ENCODE measurements at places on chromosomes 6 and 20.

- DNase-seq: peak; percentile 18
Observed at GRCh38 chr6:3026791-3027626, 27.3 kb downstream of the NQO2 start.

DNA sequence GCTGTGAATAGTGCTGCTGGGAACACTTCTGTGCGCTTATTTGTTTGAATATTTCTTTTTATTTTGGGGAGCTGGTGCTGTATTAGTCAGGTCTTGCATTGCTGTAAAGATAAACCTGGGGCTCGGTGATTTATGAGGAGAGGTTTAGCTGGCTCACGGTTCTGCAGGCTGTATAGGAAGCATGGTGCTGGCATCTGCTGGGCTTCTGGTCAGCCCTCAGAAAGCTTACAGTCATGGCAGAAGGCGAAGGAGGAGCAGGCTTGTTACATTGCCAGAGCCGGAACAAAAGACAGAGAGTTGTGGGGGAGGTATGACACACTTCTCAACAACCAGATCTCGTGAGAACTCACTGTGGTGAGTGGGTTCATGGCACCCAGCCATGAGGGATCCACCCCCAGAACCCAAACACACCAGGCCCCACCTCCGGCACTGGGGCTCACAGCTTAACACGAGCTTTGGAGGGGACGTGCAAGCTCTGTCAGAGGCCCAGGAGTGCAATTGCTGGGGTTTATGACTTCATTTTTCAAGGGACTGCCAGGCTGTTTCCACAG, 68.8 kb upstream of the GATA5 start:
- DNase-seq: no peak

DNA sequence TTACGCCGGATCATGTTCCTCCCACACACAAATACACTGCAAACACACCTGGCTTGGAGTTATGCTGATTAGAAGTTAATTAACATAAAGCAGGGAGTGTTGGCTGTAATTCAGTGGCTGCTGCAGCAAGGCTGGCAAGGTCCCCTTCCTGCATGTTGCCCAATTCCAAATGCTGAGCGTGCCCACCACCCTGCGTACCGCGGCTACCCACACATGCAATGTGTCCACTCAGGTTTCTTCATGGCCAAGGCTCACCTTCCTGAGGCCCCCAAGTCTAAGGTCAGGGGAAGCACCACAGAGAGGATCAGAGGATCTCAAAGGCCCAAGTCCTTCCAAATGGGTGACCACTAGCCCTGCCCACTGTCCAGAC, 11.6 kb upstream of the PRND start:
- no peak for DNase-seq

DNA sequence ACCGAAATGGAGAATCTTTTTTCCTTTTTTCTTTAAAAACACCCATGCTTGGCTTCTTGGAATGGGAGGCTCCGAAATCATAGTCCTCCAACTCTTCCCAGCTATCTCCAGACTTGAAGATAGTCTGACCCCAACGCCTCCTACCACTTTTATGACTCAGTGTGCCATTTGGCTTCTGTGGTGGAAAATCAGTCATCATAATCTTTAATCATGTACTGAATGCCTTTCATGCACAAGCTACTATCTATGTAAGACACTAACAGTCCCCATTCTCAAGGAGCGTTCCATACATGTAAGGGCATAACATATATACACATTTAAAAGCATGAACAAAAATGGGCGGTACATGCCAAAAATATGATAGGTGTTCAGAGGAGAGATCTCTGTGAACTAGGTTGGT, 44.1 kb downstream of the TMEM14B start:
- DNase-seq: no peak

DNA sequence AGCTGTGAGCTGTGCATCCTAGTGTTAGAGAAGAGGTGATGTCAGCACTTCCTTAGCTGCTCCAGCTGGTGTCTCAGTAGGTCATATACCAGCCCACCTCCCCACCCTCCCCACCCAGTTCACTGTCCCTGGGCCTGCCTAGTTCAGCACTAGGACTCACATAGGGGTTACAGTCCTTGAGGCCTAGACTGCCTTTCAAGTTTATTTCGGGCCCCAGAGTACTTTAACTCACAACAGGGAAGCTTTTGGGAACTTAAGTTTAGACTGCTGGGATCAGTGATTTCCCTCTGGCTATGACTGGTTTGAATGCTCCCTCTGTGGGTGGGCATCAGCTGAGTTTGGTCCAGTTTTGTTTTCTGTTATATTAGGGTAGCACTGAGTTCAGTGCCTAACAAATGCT, 139.2 kb upstream of the MMS22L start:
- DNase-seq: no peak

DNA sequence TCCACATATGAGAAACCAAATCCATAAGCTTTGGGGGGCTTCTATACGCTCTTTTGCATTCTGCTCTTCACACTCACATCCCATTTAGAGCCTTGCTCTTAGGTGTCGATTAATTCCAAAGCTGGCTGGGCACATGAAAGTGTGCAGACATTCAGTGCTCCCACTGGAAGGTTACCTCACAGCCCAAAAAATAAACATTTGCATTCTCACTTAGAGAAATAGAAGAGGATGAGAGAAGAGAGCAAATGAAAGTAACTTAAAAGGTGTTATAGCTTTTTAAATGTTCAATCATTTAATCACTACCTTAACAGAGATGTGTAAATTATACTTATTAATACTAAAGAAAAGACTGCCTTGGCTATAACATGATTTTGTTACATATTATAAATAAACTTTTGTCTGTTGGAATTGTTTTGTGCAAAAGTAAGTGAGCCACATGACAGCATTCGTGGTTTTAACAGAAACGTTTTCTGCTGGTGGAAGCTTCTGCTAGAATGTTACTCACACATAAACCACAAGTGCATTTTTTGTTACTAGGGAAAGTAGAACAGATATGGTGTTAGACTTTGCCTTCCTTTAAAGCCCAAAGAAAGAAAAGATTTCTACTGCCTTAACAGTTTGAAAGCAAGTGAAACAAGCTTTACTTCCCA, 116.7 kb downstream of the SIM1 start:
- no peak for DNase-seq

GRCh38 chr6:17393892-17394631, 667 bp downstream of the CAP2 start:
- no peak for DNase-seq

DNA sequence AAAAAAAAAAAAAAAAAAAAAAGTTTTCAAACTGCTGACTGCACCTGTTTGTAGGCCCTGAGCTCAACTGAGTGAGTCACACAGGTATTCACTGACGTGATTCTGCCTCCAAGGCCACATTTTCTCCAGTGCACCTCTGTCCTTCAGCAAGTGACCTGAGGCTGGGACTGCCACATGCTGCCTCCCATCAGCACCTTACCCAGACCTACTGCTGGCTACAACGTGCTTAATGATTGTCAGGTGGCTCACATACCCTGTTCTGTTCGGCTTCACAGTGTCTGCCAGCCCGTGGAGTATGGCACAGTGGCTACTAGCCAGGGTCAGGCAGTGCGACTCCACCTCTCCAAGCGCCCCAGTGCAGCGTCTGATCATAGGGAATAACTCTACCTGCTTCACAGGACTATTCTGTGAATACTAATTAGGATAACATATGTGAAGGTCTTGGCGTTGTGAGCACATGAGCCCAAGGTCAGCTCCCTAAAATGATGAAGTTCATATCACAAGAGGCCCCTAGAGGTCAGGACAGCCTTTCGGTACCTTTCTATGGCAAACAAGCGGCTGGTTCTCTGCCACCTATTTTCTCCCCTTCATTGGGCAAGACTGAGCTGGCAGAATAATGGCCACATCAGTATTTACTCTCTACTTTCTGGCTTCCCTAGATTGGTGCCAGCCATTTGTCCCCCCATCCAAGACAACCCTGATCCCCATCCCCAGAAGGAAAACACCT, 28.1 kb downstream of the RIPOR3 start:
- peak; percentile 4 for DNase-seq

DNA sequence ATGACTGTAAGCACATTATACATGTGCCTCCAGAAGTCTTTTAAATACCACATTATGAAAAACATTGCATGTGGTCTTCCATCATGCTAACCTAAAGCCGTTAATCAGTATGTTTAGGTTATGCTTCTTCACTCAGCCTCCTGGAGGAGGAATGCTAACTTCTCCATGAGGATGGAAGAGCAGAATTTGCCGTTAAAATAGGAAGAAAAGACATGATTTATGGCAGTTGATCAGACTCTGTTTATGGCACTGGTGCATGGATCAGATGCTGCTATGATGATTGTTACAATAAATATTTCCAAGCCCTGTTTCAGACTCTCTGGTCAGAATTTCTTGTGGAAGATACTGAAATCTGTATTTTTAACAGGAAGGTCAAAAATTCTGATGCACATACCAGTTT, 31.7 kb downstream of the MAP3K4 start:
- DNase-seq: no peak

- no peak for DNase-seq
Observed at GRCh38 chr20:32664012-32664677, 9.6 kb downstream of the C20orf203 start.

DNA sequence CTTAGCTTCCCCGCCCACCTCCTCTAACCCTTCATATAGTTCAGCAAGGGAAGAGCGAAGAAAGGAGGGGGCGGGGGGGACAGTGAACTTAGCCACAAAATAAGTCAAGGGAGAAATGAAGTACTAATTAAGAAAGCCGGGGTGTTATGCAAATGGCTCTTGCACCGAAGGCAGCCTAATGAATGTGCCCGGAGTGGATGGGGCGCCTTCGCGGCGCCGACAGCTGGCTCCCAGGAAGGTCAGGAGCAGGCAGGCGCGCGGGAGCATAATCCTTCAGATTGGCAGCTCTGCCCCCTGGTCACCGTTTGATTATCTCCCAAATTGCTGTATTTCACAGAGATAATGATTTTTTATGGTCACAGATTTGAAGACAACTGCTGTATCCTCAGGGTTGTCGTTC, 395.1 kb downstream of the TFAP2B start:
- no peak for DNase-seq

DNA sequence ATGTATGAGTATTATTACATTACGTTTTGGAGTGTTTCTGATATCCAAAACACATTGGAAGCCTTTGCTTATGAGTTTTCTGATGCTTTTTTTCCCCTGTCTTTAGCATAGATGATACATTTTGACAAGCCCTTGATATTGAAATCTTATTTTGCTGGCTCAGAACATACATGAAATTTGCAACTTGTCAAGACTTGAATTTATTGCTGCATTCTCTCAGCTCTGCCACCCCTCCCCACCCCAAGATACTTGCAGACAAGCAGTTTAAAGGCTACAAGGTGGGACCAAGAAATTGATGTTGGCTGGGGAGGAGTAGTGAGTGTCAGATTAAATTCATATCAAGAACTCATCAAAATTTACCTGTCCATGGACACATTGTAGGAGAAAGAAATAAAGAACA, 160.2 kb downstream of the GJA1 start:
- no peak for DNase-seq

- no peak for DNase-seq
Observed at GRCh38 chr6:69693762-69694161, 103.0 kb downstream of the LMBRD1 start.

DNA sequence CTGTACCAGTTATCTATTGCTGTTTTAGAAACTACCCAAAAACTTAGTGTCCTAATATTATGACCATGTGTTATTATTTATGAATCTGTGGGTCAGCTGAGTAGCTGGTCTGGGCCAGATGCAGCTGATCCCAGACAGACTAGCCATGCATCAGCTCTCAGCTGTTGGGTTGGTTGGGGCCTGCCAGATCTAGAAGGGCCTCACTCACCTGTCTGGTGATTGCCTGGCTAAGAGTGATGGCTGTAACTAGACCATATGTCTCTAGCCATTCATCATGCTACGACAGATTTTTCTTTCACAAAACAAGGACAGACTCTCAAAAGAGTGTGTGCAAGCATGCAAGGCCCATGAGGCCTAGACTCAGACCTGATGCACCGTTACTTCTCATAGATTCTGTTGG, 403.2 kb downstream of the SAMD5 start:
- DNase-seq: no peak

DNA sequence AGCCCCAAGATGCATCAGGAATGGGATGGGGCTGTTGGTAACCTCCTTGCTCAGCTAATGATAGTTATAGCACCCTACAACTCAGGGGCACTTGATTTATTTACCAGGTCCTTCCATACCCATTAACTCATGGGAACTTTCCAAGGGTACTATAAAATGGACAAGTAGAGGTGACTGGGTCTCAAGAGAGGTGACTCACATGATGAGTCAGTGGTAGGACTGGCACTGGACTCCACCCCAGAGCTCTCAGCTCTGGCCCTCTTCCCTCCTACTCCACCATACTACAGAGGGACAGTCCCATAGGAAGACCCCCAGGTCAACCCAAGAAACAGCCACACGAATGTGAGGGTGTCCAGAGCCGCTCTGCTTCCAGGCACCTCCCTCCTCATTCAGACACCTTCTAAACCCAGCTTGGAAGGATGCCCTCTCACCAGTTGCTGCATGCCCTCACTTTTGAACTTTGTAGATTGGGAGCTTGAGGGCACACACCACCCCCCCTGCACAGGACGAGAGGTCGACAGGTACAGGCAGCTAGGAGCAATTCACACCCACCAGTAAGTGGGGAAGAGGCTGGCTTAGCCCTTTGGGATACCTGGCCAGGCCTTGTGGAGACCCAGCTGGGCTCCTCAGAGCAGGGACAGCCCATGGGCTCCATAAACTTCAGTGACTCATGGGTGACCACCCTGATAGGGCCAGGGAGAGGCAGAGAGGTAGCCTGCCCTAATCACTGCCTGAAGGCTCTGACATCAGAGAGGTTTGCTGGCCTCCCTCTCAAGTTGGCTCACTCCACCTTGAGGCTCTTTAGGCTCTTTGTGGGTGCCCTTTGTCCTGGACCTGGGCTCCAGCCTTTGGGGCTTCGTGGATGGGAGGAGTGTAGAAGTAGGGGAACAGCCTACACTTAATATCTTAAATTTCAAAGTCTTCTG, 81.6 kb upstream of the MLN start:
- no peak for DNase-seq

DNA sequence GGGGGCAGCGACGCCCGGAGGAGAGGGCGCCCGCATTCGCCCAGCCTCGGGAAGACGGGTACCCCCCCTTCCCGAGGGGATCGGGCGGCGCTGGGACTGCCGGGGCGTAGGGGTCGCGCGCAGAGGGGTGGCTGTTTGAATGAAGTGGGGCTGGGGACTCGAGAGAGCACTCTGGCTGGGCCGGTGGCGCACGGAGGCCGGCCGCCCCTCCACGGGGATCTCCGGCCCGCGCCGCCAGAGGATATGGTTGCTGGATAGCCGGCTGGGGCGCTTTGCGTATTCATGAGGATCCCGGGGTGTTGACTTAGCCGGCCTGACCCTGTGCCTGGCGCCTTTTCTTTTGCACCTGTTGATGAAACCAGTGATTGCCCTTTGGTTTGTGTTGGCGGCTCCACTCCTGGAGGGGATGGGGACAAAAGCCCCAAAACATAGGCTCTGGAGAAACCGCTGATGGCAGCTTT, 469 bp downstream of the SYNJ2 start:
- peak; percentile 30 for DNase-seq

DNA sequence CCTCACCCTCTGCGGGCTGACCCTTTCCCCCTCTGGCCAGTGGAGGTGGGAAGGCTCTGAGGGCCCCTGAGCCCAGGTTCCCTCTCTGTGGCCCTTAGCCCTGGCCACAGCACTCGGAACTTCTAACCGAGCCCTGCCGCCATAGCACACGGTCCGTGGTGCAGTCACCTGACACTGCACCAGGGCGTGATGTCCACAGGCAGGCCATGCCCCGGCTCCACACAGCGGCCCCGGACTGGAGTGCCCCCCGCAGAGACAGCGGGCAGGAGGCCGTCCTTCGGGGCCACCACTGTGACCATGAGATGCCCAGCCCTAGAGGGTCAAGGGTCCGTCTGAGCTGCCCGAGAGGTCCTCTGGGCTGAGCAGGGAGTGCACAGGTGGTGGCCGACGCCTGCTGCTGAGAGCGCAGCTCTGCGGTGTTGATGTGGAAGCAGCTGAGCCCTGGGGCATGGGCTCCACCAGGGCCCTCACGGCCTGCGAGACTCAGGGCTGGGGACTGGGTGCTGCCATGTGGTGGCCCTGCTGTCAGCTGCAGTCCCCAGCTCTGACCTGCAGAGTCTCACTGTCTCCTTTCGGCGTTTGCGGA, 11.2 kb upstream of the BHLHE23 start:
- no peak for DNase-seq
